Hepatocyte (in vitro differentiated cells): ENCODE measurements at places on chromosomes 12 and 14.
A peak's percentile ranks its signal among the peaks of the same experiment; 100 is the strongest.

GRCh38 chr14:79438696-79439342 is 772.5 kb downstream of the DIO2 start:
- no peak for DNase-seq

DNA sequence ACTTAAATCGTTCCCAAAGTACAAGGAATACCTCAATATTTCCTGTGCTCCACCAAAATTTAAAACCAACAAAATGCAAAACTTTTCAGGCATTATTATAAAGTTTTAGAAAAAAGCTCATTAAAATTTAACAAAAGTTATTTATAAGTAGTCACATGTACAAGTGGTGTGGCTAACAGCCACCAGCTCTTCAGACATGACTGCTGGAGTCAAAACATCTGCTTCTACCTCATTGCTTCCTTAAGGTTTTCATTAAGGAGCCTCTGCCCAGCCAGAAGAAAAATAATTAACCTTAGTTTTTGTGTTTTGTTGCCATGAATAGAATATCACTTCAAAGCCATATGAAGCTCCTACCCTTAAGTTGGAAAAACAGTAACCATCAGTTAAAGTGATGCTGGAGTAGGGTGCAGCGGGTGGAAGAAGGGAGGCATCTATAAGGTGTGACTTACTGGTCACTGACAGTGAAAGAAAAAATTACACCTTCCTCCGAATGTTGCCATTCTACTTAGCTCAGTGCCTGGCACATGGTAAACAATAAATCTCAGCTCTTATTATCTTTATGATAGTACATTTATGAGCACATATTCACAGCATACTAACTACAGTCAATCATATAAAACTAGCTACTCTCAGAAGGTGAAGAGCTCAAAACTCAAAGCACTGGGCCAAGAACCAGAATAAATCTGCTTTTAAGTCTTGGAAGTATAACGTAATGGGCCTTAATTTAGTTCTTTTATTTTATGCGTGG is 57.7 kb downstream of the GALC start:
- no peak for DNase-seq

- no peak for DNase-seq
These were observed 21.2 kb downstream of the MTHFD1 start for GRCh38 chr14:64409126-64409920.

GRCh38 chr14:89845346-89845745 is 109.2 kb downstream of the EFCAB11 start:
- DNase-seq, result peak; percentile 57

DNA sequence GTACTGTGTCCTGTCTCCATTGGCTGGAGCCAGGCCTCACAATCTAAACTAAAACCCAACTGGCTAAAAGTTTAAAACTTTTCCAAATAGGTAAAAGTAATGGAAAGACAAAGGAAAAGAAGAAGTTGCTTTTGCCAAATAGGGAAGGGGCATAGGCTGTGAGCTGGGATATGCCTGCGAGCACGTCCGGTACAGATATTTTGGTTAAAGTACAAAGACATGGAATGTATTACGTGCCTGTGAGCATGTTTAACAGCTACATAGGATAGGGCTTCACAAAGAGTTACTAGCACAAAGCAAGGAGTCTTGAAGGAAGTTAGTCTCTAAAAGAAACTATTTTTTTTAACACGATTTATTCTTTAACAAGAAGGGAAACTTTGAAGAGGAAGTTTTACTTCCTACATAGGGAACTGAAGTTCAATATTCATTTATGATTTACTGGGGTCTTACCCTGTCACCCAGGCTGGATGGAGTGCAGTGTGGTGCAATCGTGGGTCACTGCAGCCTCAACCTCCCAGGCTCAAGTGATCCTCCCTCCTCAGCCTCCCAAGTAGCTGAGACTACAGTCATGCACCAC is 41.9 kb upstream of the INF2 start:
- no peak for DNase-seq

GRCh38 chr12:110731479-110731878 is 11.2 kb downstream of the PPP1CC start:
- no peak for DNase-seq

DNA sequence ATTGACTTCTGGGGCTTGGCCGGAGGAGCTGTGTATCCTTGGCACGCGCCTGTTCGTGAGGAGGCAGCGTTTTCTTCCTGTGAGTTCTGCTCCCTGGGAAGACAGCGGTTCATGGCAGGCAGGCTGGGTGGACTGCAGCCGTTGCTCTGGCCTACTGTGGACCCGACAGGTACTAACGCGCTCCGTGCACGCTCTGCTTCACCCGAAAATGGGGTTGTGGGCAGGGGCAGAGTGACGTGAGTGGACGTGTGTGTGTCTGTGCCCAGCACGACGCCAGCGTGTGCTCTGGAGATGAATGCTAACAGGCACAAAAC is 179.1 kb downstream of the KIF26A start:
- no peak for DNase-seq

GRCh38 chr12:12267742-12268200 is 927 bp upstream of the LRP6 start:
- DNase-seq, result no peak

DNA sequence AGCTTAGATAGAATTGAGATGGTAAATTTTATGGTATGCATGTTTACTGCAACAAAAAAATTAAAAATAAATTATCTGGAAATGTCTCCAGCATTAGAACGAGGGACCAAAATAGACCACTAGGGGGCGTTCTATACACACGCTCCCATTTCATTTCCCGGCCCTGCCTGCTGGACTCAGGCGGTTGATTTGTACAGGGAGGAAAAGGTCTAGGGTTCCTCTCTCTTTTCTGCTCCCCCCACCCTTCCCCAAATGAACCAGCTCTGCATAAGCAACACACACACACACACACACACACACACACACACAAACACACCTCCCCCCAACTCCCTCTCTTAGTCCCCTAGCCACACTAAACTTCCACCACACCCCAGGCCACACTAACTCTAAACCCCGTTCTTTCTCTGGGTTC is 7.8 kb upstream of the DTX1 start:
- peak; percentile 88 for DNase-seq

DNA sequence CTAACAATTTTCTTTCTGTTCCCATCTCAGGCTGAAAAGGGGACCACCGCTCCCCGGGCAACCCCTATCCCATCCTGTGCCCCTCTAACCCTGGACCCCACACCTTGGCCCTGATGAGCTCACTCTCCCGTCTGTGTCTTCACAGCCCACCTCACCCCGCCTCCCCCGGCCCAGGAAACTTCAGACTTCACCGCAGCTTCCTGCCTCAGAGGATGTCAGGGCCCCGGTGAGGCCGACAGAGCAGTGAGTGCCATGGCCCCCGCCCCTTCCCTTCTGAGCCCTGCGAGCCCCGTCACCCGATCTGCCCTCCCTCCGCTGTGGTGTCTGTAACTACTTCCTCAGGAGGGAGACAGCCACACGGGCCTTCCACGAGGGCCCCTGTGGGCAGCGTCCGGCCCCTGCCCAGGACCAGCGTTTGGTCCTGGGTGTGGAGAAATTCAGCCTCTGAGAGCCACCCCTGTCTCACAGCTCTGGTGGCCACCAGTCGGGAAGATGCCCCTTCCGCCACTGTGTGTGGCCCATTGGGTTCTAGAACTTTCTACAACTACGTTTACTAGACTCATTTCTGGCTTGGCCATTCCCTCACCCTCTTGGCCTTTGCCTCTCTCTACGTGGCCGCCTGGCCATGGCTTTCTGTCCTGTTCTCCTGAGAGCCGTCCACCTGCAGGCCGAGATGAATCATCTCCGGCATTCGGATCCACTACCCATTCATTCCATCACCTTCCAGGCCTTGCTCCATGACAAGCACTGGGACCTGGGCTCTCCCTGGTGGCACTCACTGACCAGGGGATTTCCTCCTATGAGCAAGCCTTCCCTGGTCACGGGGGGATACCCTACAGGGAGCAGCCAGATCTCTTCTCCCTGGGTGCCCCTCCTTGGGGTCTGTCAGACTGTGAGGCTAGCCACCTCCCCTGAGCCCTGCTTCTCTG is 3.4 kb downstream of the RHOF start:
- no peak for DNase-seq

DNA sequence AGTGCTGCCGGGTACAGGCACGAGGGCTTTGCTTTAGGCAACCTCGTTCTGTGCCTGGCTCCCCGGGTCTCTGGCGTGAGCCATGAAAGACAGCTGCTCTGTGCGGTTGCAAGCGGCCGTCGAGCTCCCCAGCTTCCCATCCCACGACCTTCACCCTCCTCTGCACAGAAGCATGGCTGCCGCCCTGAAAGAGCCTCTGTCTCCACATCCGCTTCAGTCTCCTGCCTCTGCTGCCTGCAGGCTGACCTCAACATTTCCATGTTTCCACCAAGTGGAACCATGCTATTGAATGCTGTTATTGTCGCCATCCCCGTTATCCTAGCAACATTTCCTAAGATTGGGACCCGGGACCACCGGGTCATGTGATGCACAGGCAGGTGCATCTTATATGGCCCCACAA is 57.1 kb downstream of the KDM2B start:
- no peak for DNase-seq

GRCh38 chr14:79480212-79480611 is 731.1 kb downstream of the DIO2 start:
- no peak for DNase-seq

- DNase-seq, result no peak
These were observed 2.7 kb downstream of the KMT2D start for GRCh38 chr12:49057888-49058287.

GRCh38 chr12:50057000-50057841 is at the start of gene ASIC1:
ASIC1 (plus strand) TSS chr12:50057596; CDS start chr12:50058767, 1,171 bp downstream.
- DNase-seq, result peak; percentile 85

DNA sequence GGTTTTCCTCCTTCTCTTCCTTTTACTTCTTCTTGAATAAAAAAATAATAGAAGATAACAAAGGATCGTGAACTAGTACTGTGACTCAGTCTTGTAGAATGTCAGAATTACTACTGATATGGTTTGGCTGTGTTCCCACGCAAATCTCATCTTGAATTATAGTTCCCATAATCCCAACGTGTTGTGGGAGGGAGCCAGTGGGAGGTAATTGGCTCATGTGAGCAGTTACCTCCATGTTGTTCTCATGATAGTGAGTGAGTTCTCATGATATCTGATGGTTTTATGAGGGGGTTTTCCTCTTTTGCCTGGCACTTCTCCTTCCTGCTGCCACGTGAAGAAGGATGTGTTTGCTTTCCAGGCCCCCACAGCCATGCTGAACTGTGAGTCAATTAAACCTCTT is 549.6 kb downstream of the DIO2 start:
- DNase-seq, result no peak

DNA sequence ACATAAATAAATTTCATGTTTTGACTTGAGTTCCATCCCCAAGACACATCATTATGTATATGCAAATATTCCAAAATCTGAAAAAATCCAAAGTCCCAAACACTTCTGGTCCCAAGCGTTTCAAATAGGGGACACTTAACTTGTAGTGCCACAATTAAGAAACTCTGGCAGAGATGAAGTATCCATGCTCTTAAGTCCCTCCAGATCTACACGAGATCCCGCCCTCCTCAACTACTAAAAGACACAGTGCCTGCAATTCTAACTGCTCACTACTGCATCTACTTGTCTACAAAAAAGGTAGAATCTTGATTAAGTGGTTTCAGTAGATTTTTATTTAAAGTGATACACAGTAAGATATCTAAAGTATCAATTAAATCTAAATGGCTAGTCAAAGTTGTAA is 97.0 kb downstream of the MED13L start:
- DNase-seq, result no peak

GRCh38 chr12:24172031-24172772 is 222.7 kb upstream of the SOX5 start:
- DNase-seq, result no peak

GRCh38 chr14:104119119-104119487 is 19.3 kb upstream of the KIF26A start:
- DNase-seq, result no peak

DNA sequence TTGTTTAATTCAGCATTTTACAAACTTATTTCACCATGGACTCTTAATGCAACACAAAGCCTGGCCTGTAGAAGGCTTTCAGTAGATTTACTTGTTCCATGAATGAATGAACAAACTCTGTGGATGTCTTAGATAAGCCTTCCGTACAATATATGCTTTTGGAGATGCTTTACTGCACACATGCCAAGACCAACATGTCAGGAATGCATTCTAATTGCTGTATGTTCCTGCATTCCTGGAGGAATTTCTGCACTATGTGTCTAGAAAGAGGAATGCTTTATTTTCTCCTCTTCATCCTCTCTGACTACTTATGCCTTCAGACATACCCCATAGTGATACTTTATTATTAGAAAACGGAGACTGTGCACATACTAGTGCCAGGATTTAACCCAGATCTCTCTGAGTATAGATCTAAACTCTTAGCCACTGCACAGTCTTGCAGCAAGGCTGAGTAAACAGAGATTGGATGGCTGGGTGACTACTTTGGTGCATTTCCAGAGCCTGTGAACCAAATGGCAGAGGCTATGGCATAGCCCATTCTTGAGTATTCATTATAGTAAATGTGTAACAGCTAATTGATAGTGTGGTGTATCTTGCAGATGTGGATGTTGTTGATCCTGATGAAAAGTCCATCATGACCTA is 108.2 kb downstream of the SYNE2 start:
- no peak for DNase-seq

GRCh38 chr12:120920178-120920577 is 16.0 kb upstream of the SPPL3 start:
- DNase-seq, result no peak

- peak; percentile 45 for DNase-seq
These were observed 268 bp downstream of the NDUFB1 start for GRCh38 chr14:92121207-92121669.
